ENCODE measurements at places on chromosomes 1 and 21. TPM values are rescaled to one million over a fixed set of nuclear protein-coding genes. Genes with fewer than 3 reads are reported as not detected.
A peak's percentile ranks its signal among the peaks of the same experiment; 100 is the strongest.

- no peak overlapping the region for H3K4me3 ChIP-seq
- no peaks in the 10 kb centered on the region for H3K27me3 ChIP-seq
- no peak for DNase-seq
- no peak overlapping the region for H3K27ac ChIP-seq
- peaks cover 12% of the 10 kb centered on the region for H3K36me3 ChIP-seq
Observed at GRCh38 chr1:206493279-206493678, 14.1 kb upstream of the RASSF5 start.

DNA sequence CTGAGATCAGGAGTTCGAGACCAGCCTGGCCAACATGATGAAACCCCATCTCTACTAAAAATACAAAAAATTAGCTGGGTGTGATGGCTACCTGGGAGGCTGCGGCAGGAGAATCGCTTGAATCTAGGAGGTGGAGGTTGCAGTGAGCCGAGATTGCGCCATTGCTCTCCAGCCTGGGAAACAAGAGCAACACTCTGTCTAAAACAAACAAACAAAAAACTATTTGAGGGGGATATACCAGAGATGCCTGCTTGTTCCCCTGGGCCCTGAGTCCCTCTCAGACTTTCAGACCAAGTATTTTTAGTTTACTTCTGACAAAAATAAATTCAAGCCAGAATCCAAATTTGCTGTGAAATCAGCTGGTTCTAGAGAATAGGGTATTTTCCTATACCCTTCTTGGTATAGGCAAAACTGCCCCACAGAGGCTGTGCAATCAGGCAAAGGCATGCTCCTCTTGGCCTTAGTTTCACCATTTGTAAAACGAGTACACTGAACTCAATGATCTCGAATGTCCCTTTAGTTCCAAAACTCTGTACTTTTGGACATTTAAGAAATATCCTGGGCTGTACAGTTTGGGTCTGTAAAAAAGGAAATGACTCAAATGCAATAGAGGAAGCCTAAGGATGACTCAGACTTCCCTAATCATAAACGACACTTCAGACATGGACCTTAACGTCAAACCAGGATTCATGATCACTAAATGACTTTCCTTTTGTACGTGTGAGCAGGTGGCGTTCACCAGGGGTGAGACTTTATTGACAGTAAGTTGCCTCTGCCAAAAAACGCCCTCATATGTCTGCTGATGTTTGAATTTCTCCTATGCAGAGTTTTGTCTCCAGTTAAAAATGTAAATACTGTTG, 16.1 kb downstream of the ENSA start:
- DNase-seq = peak; percentile 22
- no peaks in the 10 kb centered on the region for H3K36me3 ChIP-seq
- H3K4me3 ChIP-seq = no peak overlapping the region
- peak overlapping the region; percentile 99 for H3K27ac ChIP-seq
- no peaks in the 10 kb centered on the region for H3K27me3 ChIP-seq

DNA sequence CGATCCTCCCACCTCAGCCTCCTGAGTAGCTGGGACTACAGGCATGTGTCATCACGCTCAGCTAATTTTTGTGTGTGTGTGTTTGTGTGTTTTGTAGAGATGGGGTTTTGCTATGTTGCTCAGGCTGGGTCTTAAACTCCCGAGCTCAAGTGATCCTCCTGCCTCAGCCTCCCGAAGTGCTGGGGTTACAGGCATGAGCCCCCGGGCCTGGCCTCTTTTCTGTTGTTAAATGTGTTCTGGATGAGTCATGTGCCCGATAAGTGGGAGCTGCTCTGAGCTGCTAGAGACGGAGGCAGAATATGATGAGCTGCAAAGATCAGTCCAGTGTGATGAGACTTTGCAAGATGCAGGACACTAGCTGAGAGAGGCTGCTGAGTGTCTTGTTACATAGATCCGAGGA, 75.5 kb downstream of the VPS13D start:
- no peak overlapping the region for H3K4me3 ChIP-seq
- peaks cover 79% of the 10 kb centered on the region for H3K36me3 ChIP-seq
- DNase-seq = no peak
- H3K27me3 ChIP-seq = no peaks in the 10 kb centered on the region
- H3K27ac ChIP-seq = no peak overlapping the region

GRCh38 chr21:41328660-41329607, 12.3 kb downstream of the FAM3B start:
- no peak overlapping the region for H3K27ac ChIP-seq
- no peaks in the 10 kb centered on the region for H3K36me3 ChIP-seq
- H3K27me3 ChIP-seq = no peaks in the 10 kb centered on the region
- DNase-seq = no peak
- H3K4me3 ChIP-seq = no peak overlapping the region

DNA sequence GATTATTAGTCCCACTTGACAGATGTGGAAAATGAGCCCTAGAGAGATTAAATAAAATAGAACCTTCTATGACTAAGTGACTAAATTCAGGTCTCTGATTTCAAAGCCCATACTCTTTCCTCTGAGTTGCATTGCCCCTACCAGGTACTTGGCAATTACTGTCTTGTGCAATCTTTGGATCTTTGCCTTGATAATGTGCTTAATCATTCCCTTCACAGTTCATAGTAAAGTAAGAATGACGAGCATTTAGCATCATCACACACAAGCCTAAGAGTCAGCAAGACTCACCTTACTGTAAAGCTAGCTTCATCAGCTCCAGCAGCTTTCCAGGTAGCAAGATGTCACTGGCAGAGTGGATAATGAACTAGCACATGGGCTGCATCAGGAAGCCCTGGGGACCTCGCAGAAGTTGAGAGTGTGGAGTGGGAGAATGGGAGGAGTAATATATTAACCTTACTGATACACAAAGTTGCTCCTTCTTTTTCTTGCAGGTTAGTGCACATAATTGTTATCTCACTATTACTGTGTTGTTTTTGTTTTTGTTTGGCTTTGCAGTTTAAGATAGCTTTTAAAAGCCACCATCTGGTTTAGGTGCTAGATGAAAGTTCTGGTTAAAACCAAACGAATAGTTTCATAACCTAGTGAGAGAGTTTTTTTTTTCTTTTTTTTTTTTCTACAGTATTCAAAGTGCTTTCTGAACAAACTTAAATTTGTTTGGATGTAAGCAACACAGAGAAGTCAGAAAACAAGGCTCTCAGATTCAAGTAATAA, 71.8 kb downstream of the PBX1 start:
- H3K4me1 ChIP-seq = no peaks in the 10 kb centered on the region
- no peaks in the 10 kb centered on the region for H3K27me3 ChIP-seq
- no peaks in the 10 kb centered on the region for H3K36me3 ChIP-seq

DNA sequence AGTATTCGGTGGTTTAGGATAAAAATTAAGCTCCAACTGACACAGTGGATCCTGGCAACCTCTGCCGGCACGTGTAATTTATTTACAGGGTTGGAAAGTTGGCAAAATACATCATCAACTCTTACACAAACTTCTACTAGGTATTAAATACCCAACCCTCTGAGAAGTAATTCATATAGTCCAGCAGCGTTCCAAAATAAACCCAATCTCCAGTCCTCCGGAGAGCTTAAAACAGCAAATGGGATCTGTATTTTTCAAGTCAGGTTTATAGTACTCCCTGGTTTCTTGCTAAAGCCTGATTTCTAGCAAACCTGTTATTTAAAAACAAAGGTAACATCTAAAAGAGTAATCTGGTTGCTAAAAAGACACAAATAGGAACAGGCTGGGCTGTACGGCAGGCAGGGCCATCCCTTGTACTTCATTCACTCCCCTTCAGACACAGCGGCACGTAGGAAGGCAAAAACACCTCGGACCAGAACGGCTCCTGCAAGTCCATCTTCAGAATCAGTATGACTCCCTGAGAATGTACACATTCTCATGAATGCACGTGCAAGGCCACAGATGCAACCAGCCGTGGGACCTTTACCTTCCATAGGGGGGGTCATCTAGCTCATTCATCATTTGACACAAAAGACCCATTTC, 8.6 kb downstream of the GLIS1 start:
- DNase-seq = no peak
- H3K27ac ChIP-seq = no peak overlapping the region
- no peak overlapping the region for H3K4me3 ChIP-seq
- H3K27me3 ChIP-seq = peaks cover 8% of the 10 kb centered on the region
- no peaks in the 10 kb centered on the region for H3K36me3 ChIP-seq

- H3K36me3 ChIP-seq = no peaks in the 10 kb centered on the region
- no peak for DNase-seq
- H3K4me3 ChIP-seq = no peak overlapping the region
- no peak overlapping the region for H3K27ac ChIP-seq
Observed at GRCh38 chr1:175314300-175314699, 121.7 kb upstream of the KIAA0040 start.

- H3K27ac ChIP-seq = peak within 1 kb of the TSS; percentile 50
- H3K27me3 ChIP-seq = no peaks in the 10 kb centered on the region
- no peaks in the 10 kb centered on the region for H3K36me3 ChIP-seq
- DNase-seq = peak; percentile 66
- H3K4me3 ChIP-seq = peak within 1 kb of the TSS; percentile 81
- peaks cover 44% of the 10 kb centered on the region for H3K4me1 ChIP-seq
Observed at GRCh38 chr21:44939532-44940115, at the start of gene SLX9. SLX9 (plus strand) TSS chr21:44940029; CDS start chr21:44940058, 29 bp downstream.

GRCh38 chr1:199936441-199936840, 91.1 kb upstream of the NR5A2 start:
- peaks cover 4% of the 10 kb centered on the region for H3K4me1 ChIP-seq
- no peaks in the 10 kb centered on the region for H3K36me3 ChIP-seq
- no peaks in the 10 kb centered on the region for H3K27me3 ChIP-seq
- H3K4me3 ChIP-seq = no peak overlapping the region
- no peak for DNase-seq

DNA sequence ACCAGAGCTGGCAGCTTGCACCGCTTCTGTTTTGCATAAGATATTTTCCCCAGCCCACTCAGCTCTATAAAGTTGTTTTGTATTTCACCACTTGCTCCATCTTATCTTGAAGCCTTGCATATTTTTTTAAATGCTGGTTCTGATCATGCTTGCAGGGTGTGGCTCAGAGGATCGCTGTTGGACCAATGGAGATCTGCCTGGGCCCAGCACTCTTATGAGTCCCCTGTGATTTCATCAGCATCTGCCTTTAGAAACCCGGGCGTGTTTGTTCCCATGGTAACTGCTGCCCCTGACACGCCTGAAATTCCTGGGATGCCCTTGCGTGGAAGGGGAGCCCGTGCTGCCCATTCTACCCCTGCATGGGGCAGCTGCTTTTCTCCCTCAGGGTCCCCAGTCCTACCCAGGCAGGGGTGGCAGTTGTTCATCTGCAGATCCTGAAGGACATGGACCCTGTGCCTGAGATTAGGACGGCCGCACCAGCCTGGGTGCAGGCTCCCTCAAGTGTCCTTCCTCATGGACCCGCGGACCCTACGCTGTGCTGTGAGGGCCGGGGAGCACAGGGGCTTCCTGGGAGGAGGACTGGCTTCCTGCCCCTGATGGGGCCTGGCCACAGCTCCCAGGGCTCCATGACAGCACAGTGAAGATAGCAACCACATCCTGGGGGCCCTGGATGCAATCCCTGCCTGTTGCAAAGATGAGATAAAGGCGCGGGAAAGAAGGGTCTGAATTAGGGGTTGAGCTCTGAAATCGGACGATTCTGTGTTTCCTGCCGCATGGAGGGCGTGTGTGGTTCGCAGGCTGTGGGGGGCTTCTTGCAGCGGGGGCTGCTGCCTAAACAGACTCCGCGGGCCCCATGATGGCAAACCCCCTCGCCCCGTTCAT, 226.5 kb downstream of the SDCCAG8 start:
- H3K36me3 ChIP-seq = no peaks in the 10 kb centered on the region
- peak overlapping the region; percentile 47 for H3K4me3 ChIP-seq
- H3K27ac ChIP-seq = no peak overlapping the region

- peaks cover 61% of the 10 kb centered on the region for H3K36me3 ChIP-seq
- no peaks in the 10 kb centered on the region for H3K4me1 ChIP-seq
- H3K27me3 ChIP-seq = no peaks in the 10 kb centered on the region
Observed at GRCh38 chr1:21229246-21230000, 52.7 kb upstream of the EIF4G3 start.

DNA sequence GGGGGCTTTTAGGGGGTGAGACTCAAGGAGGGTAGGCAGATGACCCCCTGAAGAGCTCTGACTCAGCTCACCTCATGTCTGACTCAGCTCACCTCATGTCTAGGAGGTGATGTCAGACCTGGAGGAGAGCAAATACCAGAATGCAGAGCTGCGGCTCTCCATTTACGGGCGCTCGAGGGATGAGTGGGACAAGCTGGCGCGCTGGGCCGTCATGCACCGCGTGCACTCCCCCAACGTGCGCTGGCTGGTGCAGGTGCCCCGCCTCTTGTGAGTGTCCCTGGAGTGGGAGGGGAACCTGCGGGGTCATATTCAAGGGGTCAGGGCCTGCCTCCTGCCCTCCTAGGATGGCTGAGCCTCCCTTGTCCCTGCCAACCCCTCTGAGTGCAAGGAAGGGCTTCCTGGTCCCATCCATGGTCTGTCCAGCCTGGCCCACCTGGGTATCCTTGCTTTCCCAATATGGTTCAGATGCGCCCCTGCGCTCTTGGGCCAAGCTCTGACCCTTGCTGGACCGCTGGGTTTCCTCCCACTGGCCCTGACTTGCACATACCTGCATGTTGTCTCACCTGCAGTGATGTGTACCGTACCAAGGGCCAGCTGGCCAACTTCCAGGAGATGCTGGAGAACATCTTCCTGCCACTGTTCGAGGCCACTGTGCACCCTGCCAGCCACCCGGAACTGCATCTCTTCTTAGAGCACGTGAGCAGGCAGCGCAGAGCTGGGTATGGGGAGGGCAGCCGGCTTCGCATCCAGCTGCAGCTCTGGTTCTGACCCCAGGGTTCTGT, 9.1 kb downstream of the AMPD2 start:
- H3K4me1 ChIP-seq = peaks cover 16% of the 10 kb centered on the region
- no peak overlapping the region for H3K27ac ChIP-seq
- H3K4me3 ChIP-seq = no peak overlapping the region
- H3K36me3 ChIP-seq = peaks cover 58% of the 10 kb centered on the region
- no peaks in the 10 kb centered on the region for H3K27me3 ChIP-seq

DNA sequence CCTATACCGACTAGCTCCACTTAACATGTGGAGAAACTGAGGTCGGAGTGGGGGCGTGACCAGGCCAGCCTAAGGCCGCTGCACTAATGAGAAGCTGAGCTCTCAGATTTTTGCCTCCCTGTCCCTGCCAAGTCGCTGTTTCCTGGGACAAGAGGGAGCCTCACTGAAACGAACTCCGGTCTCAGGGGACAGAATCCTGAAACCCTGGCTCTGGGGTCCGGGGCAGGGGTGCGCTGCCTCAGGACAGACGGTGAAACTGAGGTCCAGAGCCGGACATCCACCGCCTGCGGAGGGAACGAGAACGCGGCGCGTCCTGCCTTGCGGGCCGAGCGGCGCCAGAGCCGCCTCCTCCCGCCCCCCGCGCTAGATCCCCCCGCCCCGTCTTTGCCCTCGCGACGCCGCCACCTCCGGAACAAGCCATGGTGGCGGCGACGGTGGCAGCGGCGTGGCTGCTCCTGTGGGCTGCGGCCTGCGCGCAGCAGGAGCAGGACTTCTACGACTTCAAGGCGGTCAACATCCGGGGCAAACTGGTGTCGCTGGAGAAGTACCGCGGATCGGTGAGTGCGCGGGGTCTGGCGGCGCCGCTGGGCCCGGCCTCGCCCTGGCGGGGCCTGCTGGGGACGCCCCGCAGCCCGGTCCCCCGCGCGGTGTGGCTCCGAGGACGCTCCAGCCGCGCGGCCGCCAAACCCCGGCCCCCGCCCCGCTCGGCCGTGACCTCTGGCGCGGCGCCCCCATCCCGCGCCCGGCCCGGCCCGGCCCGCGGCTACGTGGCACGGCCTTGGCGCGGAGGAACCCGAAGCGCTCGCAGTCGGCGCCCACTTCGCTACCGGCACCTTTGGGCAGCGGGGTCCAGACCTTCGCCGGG, at the start of gene GPX7:
TSS of gene GPX7 (plus strand) at position 381 of the 865 bp plus-strand sequence. CDS start at position 420, 39 bp downstream.
- peak within 1 kb of the TSS; percentile 71 for H3K27ac ChIP-seq
- H3K4me3 ChIP-seq = peak within 1 kb of the TSS; percentile 61
- H3K27me3 ChIP-seq = no peaks in the 10 kb centered on the region
- DNase-seq = peak; percentile 47
- peaks cover 42% of the 10 kb centered on the region for H3K4me1 ChIP-seq

The CFAP107 gene
- not detected for total RNA-seq

The PLCH2 gene
- 59.1 TPM for total RNA-seq

The CLIC6 gene
- total RNA-seq = 0.10 TPM

The DAB1 gene
- total RNA-seq = 1.5 TPM

The CCT8 gene
- total RNA-seq = 109 TPM

The AQP10 gene
- not detected for total RNA-seq
